ENCODE measurements at places on chromosomes 16 and 17.

- no peak for DNase-seq
Observed at GRCh38 chr16:81480606-81481206, 36.1 kb downstream of the CMIP start.

- DNase-seq, result no peak
Observed at GRCh38 chr17:34511265-34511664, 68.1 kb upstream of the TMEM132E start.

DNA sequence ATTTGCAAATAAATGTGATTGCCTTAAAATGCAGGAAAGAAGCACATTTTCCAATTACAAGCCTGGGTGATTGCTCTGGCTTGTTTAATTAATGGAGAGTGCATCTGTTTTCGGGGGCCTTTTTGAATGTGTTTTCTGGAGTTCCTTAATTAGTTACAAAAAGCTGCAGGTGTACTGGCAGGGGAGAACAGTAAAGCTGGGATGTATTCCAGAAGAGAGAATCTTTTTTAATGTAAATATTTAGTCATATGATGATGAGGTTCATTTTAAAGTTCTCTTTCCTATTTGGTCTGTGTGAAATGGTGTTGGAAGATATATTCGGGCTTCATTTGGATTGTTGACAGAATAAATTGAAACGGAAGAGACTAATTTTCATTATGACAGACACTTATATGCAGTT is 70.9 kb upstream of the N4BP1 start:
- no peak for DNase-seq

GRCh38 chr16:6286176-6286575 is 1046.5 kb upstream of the RBFOX1 start:
- DNase-seq, result no peak

- peak; percentile 86 for DNase-seq
Observed at GRCh38 chr17:57955183-57955931, at the start of gene CUEDC1. Gene CUEDC1 (minus strand): TSS chr17:57955412. CDS start chr17:57885564, 69,848 bp downstream.

GRCh38 chr17:44184212-44184810 is 2.5 kb upstream of the TMUB2 start:
- no peak for DNase-seq

DNA sequence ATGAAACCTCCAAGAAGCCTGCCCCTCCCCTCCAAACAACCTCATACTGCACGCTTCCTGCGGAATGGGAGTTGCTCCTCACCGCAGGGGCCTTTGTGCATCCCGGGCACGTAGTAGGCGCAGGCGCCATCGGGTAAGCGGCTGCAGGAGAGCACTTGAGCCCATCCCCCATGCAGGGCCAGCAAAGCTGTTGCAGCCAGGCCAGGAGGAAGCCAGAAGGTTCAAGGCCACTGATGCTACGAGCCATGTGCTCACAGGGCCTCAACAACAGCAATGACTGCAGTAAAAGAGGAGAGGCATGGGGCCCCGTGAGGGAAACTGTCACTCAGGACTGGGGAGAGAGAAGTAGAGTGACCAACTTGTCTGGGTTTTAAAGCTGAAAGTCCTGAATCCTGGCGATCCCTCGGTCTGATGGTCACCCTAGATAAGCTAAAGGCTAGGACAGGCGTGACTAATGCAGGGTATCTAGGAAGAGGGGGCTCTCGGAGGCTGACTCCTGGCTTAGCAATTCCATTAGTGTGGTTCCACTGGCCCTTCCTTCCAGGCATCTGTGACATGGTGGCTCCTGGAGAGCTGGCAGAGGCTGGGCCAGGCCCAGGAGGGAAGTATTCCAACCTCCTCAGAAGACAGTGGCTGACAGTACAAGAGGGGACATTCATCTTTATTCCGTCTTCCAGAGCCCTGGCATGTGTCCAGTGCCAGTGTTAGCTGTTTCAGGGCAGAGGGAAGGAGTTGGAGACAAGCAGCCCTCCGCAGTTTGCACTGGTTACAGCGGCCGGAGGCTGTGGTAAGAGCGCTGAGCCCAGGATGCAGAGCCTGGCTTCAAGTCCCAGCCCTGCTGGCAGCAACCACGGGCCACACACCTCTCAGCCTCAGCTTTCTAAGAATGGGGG is 20.8 kb downstream of the GOSR2 start:
- no peak for DNase-seq

DNA sequence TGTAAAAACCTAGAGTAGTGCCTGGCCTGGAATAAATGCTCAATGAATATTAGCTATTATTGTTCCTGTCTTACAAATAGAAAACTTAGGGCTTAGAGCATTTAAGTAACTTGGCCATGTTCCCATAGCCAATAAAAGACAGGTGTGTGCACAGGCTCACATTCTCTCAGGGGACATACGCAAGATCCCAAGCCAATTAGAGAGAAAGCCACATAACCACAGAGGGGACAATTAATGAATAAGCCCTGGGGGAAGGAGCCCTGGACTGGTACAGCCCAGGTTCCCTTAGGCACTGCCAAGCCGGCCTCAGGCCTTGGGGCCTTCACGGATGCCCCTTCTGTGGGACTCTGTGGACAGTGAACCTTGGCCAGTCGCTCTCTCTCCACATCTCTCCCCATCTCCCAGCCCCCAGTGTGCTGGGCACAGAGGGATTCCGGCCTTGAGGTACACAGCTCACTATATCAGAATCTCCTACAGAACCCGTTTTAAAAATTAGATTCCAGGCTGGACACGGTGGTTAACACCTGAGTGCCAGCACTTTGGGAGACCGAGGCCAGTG is 27.3 kb upstream of the ABCC12 start:
- DNase-seq, result no peak

DNA sequence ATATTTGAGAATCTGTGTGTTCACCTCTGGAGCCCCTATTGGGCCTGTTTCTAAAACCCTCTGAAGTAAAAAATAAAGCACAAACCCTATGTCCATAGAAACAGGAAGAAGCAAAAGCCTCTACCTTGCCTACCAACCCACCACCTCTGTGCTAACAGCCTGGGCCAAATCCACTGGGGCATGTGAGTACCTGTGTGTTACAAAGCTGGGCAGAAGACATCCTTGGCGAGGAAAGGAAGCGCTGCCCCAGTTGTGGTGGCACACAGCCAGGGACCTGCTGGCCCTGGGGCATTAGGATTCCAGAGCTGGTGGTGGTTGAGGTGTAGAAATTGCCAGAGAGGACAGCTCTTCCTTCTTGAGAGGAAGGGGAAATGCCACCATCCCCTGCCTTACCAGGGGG is 30.0 kb downstream of the MYO18A start:
- DNase-seq, result no peak

DNA sequence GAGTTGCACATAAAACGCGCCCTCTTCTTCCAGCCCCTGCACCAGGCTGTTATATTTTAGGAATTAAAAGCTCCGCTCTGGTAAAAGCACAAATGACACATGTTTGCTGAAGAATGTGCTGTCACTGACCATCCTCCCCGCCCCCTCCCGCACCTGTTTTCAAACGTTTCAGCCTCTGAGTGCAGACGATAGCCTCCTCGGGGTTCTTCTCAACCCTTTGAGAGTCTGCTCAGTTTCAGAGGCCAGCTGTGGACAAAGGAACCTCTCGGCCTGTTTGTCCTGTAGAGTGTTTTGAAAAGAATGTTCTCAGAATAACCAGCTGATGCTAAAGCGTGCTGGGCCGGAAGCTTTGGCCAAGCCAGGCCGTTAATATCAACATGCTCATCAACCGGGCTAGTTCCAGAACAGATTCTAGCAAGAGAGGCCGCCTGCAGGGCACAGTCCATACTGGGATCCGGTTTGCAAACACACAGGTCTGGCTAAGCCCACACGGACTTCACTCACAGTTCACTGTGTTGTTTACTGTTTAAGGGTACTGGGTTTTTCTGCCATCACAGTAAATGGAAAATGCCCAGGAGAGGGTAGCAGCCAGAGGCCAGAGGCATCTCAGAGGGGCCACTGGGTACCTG is 6.4 kb upstream of the CACNG4 start:
- DNase-seq, result no peak

- DNase-seq, result no peak
Observed at GRCh38 chr17:75712446-75712845, 8.8 kb upstream of the ITGB4 start.

DNA sequence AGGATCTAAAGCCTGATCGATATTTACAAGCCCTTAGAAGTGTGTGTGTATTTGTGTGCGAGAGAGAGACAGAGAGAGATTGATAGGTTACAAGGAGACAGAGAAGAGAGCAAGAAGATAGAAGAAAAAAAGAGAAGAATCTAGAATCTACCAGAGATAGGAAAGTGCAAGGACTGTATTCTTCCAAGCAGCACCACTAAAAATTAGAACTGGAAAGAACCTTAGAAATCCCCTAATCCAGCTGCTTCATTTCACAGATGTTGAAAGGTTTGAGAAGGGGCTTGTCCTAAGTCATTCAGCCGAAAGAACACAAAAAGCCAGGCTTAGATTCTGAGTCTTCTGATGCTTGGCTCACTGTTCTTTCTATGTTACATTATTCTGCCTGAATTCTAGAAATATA is 92.2 kb downstream of the HS3ST3A1 start:
- no peak for DNase-seq

- no peak for DNase-seq
Observed at GRCh38 chr17:20256144-20256543, 211.2 kb downstream of the LGALS9B start.

- no peak for DNase-seq
Observed at GRCh38 chr17:3794557-3795389, 6.2 kb downstream of the ITGAE start.

DNA sequence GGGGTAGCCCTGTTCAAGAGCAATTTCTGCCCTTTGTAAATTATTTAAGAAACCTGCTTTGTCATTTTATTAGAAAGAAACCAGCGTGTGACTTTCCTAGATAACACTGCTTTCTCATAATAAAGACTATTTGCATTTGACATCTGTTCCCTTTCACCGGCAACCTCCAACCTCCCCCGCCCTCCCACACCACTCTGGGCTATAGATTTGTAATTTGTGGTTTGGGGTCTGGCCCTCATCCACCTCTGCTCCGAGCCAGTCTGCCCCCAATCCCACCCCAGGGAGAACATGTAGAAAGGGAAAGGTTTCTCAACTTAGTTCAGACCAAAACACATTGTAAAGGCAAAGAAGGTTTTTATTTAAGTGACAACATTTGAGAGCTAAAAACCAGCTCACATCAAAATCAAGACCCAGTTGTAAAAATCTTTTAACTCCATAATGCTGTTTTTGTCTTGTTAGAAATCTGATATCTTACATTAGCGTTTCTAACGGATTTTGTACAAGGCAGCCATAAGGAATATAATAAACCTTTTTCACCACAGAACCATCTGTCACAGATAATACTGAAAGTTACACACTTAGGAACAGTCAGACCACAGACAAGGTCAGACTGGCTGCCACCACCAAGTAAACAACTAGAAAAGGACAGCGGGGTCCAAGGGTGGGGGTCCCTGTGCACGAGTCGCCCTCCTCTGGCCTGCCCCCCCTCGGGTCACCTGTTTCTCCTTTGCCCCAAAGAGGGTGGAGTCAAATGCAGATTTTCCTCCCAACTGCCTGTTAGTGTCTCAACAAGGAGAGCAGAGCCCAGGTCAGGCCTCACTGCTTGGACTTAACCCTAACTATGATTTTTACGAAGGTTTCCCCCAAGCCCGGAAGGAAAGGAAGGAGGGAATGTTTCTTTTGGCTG is 6.9 kb downstream of the PIMREG start:
- no peak for DNase-seq

- DNase-seq, result no peak
Observed at GRCh38 chr16:76696876-76697275, 419.7 kb downstream of the CNTNAP4 start.

DNA sequence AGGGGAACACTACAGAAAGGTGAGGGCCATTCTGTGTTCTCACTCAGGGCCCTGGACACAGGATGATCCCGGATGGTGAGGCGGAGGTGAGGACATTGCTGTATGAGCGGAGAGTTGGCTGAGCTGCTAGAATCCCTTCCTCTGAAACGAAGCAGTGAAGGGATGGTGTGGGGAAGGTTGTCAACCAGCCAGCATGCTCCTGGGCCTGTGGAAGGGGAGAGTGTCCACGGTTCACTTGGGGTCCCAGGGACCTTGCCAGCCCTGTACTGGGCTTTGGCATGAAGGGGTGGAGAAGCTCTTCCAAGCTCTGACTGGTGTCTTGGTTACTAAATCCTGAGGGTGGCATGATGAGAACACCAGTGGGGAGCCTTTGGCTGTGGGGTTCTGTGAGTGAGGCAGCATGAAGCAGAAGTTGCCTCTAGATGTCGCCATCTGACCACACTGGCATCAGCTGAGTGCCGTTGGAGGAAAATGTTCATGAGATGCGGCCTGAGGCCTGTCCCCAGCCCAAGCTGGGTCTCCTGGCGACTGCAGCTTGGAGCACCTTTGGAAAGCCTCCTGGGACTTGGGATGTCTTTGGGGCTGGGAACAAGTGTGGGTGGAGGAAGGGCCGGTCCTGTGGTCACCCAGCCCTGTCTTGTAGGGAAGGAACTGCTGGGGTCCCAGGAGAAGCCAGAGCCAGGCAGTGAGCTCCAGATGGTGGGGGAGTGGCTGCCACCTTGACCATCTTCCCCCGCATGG is 14.8 kb downstream of the PDP2 start:
- peak; percentile 83 for DNase-seq

DNA sequence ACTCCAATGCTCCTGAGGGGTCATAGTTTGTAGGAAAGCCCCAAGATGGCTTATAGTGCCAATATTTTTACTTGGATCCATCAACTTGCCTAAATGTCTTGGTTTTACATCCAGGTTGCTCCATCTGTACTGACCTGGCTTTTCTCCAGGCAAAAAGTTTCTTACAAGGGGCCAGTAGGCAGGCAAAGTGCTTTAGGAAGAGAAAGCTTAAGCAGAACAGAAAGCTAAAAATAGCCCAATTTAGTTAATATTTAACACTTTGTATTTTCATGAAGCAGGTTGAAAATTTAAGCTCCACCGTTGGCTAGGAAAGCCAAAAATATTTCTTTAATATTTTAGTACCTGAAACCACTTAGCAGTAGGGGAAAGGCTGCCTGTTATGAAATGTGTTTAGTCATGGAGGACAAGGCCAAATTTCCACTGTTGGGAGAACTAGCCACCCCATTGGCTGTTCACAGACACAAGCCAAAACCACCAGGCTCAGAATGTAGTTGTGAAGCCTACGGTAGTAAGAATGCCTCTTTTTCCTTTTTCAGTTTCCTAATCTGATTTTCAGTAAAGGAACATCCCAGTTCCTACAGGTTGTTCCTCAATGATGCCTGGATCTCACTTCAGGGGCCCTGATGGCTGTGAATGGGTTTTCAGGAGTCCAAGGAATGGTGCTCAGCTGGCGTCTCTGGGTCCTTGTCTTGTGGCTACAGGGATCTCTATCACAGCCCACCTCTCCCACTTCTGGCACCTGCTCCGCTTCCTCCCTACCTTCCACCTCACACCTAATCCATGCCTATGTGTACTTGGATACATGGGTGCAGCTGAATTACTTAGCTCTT is 324.8 kb downstream of the PMP22 start:
- no peak for DNase-seq

GRCh38 chr17:15236281-15237105 is 28.6 kb downstream of the PMP22 start:
- DNase-seq, result no peak

GRCh38 chr16:27401768-27402568 is at the start of gene IL21R:
Gene IL21R (plus strand): TSS chr16:27402174. CDS start chr16:27430072, 27,898 bp downstream.
- peak; percentile 84 for DNase-seq

Measured in GM13976 (cell line).